ENCODE measurements at places on chromosomes 4 and X.
A peak's percentile ranks its signal among the peaks of the same experiment; 100 is the strongest.

DNA sequence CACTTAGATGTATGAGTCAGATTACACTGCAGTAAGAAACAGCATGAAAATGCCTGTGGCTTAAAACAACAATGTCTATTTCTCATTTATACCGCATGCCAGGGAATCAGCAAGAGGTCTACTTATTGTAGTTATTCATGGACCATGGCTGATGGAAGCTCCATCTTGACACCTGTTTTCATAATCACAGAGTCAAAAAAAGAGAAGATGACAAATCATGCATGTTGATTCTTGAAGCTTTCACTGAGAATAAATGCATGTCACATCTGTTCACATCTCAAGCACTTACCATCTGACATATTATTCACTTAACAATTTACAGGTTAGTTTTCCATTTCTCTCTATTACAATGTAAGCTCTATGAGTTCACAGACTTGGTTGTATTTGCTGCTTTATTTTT is 194.2 kb upstream of the SLITRK2 start:
- no peak for DNase-seq

GRCh38 chr4:76980261-76980660 is 30.7 kb downstream of the SEPTIN11 start:
- no peak for DNase-seq

- DNase-seq: no peak
Measured at GRCh38 chr4:140925417-140925816, 169.2 kb upstream of the TBC1D9 start.

GRCh38 chr4:83890231-83890630 is 354.3 kb downstream of the GPAT3 start:
- DNase-seq: no peak

- no peak for DNase-seq
Measured at GRCh38 chr4:98620087-98620784, 38.2 kb downstream of the TSPAN5 start.

DNA sequence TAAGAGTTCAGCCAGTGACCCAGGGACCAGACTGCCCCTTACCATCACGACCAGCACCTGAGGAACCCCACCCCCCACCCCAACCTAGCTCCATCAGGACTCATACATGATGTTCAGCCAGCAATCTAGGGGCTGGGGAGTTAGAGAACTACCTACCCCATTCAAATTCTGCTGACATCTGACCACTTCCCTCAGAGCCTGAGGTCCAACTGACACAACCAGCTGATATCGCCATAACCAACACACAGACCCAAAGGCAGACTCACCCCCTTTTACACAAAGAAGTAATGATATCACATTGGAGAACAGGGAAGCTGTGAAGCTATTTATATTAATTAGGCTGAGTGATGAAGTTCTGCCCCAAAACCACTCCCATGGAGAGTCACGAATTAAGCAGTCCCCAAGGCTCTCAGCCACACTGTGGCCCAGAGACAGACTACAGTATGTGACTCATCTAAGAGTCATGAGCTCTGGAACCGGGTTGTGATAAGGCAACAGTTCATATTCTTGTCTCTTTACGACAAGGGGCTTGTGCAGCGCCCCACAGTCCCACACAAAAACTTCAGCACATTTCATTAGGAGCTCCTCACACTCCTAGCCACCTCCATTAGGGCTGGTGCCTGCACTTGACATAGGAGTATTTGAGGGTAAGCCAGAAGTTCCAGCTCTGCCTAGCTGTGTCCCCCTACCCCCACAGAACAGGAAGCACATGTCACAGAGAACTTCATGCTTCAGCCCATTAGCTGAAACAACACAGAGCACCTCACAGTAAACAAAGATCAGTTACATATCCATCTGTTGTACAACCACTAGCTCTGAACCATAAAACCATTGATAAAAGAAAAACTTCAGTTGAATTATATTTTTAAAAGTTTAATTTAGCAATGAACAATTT is 184.7 kb upstream of the ZCCHC13 start:
- peak; percentile 48 for DNase-seq
